SW 1271 (cell line): ENCODE measurements at places on chromosomes 2 and 18.

- DNase-seq, result no peak
Measured at GRCh38 chr18:59562751-59563150, 134.5 kb downstream of the CCBE1 start.

GRCh38 chr2:120939595-120940318 lies 204.1 kb downstream of the GLI2 start:
- DNase-seq, result no peak

DNA sequence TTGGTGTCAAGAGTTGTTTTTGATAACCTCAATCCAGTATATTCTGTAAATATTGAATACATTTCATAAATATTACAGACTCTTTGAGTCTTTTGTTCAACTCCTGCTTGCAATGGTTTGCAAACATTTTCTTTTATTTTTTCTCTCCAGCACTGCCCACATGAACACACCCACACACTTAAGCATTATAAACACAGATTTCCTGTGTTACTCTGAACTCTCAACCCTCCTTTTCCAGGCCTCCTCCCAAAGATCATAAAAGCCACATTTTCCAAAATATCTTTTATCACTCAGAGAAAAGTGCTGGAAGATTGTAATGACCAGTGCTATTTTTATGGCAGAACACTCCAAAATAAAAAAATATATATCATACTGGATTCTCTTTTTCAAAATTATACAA lies 20.5 kb downstream of the ARHGAP25 start:
- DNase-seq, result no peak

- DNase-seq, result peak; percentile 9
Measured at GRCh38 chr18:76565238-76566173, 70.5 kb upstream of the ZNF516 start.

- no peak for DNase-seq
Measured at GRCh38 chr18:45498287-45498658, 117.0 kb upstream of the SLC14A2 start.

DNA sequence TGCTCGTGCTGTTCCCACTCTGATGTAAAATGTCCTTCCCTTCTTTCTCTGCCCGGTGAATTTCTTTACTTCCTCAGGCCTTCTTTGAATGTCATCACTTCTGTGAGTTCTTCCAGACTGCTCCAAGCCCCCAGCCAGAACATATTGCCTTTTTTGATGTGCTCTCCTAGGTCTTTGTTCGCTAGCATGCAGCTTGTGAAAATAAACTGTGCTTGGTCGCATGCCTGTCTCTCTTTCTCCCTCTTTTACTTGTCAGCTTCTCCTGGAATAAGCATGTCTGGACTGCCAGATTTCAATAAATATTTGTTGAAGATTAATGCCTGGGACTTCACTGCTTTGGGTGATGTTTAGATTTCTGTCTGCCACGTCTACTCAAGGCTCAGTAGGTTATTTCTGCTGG lies 82.7 kb upstream of the ARHGAP28 start:
- DNase-seq, result no peak

DNA sequence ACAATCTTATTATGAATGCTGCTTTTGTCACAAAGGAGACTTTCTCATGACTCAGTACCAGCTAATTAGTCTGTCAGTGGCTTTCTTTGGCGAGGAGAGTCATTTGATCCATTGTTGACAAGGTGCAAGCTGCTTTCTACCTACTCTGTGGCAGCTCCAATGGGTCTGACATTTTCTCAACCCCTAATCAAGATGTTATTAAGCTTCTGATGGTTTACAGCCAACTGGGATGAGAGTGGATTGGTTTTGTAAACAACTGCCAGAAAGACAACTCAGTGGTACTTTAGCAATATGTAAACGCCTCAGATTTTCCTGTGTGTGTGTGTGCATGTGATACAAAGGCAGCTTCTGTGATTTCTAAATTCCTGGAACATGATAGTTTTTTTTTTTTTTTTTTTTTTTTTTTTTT lies 8.2 kb upstream of the CLIP4 start:
- DNase-seq, result peak; percentile 22

DNA sequence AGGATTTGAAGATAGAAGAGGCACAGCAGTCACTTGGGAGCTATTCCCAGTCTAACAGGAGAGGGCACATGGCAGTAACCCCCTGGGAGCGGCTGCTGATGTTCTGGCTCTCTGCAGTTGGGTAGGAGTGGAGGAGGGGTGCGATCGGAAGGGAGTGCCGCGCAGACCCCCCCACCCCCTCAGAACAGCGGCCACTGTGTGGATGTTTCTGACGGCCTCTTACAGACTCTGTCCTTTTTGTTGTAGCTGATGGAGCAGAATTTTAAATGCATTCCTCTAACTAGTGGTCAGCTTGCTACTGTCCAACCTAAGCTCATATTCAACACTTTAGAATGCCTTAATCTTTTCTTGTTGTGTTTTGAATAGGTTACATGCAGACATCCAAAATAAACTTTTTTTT lies 127.9 kb downstream of the AGAP1 start:
- DNase-seq, result no peak

- DNase-seq, result no peak
Measured at GRCh38 chr2:16096962-16097361, 156.6 kb downstream of the MYCN start.

DNA sequence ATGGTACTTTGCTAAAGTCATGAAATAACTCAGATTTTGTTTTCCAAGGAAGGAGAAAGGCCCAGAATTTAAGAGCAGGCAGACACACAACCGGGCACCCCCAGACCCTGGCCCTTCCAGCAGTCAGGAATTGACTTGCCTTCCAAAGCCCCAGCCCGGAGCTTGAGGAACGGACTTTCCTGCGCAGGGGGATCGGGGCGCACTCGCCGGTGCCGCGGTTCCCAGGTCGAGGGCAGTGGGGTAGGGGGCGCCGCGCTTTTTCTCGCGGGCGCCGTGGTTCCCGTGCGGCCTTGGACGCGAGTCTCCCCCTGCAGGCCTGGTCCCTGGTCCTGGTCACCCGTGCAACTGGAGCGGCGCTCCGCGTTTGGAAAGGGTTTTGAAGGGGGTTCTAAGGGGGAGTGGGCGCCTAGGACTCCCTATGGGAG lies 1.2 kb downstream of the ZNF236 start:
- no peak for DNase-seq

DNA sequence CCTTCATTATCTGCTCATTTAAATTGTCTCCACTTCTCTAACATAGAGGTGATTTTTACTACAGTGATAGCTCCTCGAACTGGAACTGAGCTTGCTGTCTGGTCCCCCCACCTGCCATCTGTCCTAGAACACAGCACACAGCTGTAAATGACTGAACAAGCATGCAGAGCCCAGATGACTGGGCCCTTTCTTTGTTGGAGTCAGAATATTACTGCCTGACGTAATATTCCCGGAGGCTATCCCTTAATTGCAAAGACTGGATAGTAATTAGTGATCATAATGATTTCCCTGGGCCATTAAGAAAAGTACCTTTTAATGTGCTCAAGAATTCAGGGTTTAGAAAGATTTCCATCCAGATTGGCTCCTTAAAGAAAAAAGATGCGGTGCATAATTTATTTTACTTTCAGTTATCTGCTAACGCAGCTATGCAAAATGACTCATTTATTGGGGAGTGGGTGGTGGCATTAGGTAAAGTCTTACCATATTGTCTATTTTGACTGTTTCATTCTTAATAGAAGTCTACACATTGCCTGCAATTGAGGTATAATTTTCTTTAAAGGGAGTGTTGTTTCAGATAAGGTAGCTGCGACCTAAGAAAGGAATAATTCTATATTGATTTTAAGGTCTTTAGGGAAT lies 84.4 kb downstream of the MAP4K4 start:
- no peak for DNase-seq

DNA sequence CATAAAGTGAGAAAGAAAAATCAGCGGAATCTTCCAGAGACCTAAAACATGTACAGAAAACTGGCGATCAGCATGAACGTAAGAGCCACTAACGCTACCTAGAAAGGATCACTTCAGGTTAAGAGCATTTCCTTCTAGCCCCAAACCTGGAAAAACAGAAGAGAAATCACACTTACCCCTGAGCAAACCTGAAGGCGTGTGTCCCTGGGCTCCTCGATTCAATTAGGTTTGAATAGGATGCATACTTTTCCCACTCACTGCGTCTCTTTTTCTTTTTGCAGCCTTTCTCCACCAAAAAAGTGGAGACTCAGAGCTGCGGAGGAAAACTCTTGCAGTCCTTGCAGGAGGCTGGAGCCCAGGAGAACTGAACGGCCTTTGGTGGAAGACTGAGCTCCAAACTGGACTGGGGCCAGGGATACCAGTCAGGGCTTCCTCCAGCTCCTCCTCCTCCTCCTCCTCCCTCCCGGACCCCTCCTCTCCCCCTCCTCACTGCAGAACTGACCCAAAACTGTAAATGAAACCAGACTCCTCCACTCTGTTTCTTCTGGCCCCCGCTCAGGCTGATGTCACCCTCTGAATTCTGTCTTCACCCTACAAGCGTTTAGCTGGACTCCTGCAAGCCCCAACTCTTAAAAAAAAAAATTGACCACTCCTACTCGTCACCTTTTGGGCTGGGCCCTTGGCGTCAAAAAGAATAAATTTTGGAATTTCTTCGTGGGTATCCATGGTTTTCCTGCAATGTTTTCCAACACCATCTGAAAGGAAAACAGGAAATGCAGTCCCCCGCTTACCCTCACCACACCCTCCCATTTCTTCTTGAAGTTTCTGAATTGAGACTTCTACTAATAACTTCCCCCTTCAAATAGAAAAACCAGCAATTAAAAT lies at the start of gene COL6A3:
TSS of gene COL6A3 (minus strand) at position 388 of the 885 bp plus-strand sequence. CDS start 17,347 bp downstream, outside the sequence.
- DNase-seq, result no peak

DNA sequence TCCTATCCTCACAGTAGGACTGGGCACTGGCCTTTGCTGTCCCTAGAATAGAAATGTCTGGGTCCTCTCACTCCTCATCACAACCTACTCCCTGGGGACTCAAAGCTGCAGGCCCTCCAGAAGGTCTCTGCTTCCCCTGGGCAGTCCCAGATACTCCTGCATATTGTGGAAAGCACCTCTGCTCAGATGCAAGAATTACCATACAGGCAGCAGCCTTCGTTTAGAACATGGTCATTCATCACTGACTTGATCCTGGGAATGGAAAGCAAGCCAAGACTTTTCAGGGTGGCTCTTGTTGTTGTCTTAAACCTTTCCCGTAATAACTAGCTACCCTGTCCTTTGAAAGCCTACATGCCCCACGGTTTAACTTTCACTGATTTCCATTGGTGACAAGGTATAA lies 53.1 kb upstream of the NPAS2 start:
- no peak for DNase-seq

DNA sequence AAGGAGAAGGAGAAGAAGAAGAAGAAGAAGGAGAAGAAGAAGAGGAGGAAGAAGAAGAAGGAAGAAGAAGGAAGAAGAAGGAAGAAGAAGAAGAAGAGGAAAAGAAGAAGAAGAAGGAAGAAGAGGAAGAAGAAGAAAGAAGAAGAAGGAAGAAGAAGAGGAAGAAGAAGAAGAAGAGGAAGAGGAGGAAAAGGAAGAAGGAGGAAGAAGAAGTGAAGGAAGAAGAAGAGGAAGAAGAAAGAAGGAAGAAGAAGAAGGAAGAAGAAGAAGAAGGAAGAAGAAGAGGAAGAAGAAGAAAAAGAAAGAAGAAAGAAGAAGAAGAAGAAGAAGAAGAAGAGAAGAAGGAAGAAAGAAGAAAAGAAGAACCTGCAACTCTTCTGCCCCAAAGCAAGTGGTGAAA lies 942.0 kb downstream of the DPP10 start:
- DNase-seq, result no peak

GRCh38 chr2:42854207-42854818 lies 61.9 kb upstream of the HAAO start:
- DNase-seq, result no peak

DNA sequence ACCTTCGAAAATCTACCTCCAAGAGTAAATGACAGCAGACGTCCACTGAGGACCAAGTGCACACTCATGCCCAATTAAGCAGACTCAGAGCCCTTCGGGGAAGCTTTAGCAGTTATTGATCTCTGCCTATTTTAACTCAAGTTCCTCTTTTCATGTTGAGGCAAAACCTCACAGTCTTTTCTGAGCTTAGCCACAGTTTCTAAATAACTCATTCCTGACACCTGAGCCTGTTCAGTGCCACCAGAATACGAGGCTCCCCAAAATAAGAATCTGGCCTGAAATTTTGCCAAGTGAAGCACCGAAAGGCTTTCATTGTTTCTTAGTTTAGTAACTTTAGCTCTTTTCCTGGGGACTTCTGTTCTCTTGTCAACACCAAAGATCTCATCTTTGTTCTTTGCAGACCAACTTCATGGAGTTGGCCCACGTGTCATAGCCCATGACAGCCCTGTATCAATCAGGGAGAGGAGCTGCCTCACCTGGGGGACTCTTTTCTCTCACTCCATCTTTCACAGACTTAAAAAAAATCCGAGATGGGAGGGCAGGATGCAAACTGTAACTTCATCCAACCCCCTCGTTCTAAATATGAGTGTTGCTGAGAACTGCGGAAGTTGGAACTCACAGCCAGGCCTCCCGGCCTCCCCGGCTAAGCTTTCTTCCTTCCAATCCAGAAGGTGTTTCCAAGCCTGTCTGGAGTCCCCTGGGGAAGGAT lies 22.2 kb downstream of the INPP5D start:
- no peak for DNase-seq

GRCh38 chr2:210113614-210114235 lies 57.5 kb downstream of the KANSL1L start:
- no peak for DNase-seq

DNA sequence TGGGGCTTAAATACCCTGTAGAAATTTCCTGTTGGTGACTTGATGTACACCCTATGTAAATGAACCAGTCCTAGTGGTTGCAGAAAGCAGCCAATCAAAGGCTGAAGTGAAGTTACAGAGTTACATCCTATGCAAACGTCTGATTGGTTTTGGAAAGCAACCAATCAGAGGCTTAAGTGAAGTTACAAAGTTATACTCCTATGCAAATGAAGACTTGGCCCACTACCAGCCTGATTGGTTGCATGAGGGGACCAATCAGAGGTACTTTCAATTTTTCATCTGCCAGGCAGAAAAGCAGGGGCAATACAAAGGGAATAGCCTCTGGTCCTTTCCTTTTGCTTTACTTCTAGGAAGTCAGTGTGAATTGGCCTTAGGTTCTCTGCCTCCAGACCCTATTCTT lies 13.6 kb upstream of the ZNF397 start:
- DNase-seq, result no peak

DNA sequence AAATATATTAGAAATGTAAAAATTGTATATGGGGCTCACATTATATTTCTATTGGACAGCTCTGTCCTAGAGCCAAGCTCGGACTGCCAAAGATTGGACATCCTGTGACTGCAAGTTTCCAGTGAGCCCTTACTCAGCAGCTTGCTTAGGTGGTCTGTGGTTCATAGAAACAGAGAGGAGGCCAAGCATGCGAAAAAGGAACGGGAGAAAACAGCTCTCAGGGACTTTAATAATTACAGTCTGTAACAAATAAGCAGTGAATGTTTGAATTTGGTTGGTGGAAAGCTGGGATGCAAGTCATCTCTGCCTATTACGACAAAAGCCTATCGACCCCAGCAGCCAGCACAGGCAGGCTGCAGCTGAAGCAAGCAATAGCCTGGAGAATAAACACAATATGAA lies 35.6 kb downstream of the WIPF1 start:
- DNase-seq, result no peak

DNA sequence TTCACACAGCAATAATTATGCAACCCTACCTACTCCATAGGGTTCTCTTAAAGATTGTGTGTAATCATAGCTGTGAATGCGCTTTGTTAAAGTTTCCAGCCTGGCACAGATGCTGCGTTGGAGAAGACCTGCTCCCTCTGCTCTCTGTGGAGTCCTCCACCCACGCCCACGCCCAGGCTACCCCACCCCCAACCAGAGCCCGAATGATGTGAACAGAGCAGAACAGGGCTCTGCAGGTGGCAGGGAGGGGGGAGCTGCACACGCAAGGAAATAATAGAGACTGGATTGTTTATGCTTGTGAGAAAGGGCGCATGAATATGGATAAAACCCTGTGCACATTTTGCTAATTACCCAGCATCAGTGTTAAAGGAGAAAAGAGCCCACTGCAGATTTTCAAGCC lies 447.5 kb downstream of the BCL11A start:
- no peak for DNase-seq
